ENCODE measurements at places on chromosomes 1 and 21. TPM values are rescaled to one million over a fixed set of nuclear protein-coding genes. Genes with fewer than 3 reads are reported as not detected.

GRCh38 chr1:220924331-220924970 lies 45.2 kb downstream of the HLX start:
- no peak for DNase-seq

DNA sequence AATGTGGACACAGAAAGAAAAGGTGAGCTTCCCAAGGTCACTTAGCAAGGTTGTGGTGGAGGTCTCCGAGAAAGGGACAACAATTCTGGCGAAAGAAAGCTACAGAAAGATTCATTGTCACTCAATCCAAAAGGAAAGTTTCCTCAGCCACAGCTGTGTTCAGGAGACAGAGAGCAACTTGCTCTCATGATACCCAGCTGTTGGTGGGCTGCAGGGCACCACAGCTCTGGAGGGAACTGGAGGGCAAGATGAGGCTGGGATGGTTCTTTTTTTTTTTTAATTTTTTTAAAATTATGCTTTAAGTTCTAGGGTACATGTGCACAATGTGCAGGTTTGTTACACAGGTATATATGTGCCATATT lies 50.7 kb upstream of the VTCN1 start:
- DNase-seq, result no peak

DNA sequence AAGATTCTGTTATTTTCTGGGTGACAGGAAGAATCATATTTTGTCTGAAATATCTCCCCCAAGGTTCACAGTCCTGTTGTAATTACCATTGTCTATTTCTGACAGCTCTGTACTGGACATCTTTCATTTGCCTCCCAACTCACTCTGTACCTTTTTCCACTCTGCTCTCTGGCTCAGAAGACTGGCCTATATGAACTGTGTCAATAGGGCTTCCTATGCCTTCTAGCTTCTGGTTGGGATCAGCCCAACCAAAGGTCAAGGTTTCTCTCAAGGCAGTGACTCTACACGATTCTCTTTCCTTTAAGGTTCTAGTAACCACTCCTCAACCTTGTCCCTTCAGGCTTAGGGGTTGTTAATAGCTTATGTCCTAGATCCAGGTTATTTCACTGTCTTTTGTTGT lies 17.5 kb downstream of the KLHL12 start:
- no peak for DNase-seq

- DNase-seq, result no peak
Observed at GRCh38 chr1:116161877-116162390, 50.7 kb downstream of the MAB21L3 start.

DNA sequence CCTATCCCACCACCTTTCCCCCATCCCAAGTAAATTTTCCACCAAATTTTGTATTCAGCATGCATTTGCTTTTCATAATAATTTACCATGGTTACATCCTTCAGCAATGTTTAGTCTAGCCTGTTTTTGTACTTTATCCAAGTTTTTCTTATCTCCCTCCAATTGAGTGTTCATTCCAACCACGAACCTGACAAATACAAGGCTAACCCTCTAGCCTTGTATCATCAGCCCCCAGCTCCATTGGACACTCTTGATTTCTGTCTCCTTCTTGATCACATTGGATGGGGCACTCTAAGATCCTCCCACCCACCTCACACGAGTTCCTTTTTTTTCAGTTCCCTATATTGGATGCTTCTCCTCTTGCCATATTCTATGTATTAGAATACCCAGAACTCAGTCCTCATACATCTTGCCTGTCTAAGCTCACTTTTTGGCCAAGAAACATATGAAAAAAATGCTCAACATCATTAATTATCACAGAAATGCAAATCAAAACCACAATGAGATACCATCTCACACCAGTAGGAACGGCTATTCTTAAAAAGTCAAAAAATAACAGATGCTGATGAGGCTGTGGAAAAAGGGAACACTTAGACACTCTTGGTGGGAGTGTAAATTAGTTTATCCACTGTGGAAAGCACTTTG lies 40.5 kb upstream of the SLC35F3 start:
- DNase-seq, result no peak

DNA sequence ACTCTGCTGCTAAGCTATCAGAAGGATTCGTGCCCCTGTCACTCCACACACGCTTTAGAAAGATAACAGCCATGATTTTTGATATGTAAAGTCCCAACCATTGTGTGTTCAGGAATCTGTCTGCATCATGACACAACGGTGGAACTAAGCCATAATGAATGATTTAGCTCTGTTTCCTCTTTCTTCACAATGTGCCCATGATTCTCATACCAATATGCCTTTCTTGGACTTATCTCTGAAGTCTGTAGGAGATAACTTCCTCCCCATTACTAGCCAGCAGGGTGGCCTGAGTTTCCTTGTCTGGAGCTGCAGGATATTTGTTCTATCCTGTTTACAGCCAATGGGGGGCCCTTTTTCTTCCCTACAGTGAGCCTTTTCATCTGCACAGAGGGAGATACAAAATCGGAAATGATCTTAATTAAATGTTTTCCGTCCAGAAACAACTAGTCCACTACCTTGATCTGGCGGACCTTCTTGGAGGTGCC lies 511.7 kb downstream of the USP25 start:
- no peak for DNase-seq

GRCh38 chr1:229897501-229897900 lies 169.5 kb upstream of the GALNT2 start:
- no peak for DNase-seq

DNA sequence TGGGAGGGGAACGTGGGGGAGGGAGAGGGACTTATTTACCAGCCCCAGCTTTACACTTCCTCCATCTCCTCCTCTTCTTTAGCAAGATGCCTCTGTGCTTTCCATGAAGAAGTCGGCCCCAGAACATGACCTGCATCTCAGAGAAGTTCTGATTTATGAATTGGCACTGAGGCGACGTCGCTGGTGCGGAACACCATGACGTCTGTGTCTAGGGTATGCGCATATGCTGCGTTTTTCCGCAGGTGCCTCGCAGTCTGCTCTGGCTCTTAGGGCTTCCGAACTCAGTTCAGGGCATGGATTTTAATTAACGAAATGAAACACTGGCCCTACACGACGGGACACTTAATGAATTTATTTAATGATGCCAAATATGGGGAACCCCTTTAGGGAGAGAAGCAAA lies 510.3 kb downstream of the SMYD3 start:
- no peak for DNase-seq

- no peak for DNase-seq
Observed at GRCh38 chr1:7671676-7672075, 99.4 kb upstream of the VAMP3 start.

DNA sequence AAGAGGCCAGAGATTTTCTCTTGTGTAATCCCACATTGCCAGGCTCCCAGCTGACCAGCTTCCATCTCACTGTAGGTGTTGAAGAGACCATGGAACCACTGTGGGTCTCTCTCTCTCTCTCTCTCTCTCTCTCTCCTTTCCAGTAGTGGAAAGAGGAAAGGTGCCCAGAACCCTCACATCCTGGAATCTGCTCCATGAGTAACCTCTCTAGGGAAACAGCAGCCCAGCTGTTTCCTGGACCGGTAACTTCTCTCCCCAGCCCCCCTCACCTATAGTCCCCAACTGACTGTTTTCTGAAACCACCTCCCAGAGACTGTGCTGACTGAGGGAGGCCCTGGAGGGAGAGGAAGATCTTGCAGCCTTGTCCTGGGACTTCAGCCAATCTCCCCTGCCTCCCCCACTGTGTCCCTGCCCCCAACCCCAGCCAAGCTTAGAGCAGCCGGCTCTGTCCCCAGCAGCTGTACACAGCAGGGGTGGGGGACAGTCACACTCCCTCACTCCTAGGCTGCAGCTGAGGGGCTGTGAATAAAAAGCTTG lies 20.6 kb upstream of the SLC45A3 start:
- DNase-seq, result no peak

DNA sequence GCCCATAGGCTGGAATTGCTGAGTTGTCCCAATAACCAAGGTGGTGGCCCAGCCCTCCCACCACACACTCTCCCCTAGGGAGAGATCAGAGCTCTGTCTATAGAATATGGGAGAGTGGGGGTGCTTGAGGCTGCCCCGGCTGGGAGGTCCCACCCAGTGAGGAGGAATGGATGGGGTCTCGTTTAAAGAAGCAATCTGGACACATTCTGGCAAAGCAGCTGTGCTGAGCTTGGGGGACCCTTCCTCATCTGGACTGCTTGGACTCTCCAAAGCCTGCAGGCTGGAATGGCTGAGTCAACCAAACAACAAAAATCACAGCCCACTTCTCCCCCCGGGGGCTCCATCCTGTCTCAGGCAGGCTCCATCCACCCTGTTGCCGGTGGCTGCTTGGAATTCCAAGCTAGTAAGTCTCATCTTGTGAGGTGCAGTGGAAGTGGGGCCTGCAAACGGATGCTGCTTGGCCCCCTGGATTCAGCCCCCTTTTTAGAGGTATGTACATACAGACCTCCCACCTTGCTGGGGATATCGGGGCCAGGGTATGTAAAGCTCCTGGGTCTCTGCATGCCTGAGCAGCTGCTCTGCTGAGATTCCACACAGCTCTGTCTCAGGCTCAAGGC lies 67.1 kb upstream of the FAM78B start:
- no peak for DNase-seq

- no peak for DNase-seq
Observed at GRCh38 chr1:101363891-101364318, 127.1 kb downstream of the S1PR1 start.

DNA sequence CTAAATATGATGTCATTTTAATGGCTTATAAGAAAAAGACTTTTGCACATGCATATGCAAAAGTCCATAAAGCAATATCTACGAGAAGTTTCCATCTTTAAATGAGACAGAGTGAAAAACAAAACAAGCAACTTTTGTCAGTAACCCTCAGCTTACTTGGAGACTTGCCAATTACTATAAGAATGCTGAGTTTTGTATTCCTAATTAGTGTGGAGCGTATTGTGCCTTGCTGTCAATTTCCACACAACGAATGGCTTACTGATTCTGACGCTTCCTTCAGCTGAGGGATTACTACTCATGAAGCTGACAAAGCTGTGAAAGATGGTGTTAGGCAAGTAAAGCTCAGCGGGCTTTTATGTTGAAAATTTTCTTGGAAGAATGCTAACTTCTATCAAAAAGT lies 440.4 kb upstream of the ADAMTS5 start:
- no peak for DNase-seq

- no peak for DNase-seq
Observed at GRCh38 chr1:39494671-39495410, 3.4 kb downstream of the BMP8A start.

GRCh38 chr1:116878804-116879477 lies 30.8 kb upstream of the PTGFRN start:
- no peak for DNase-seq

DNA sequence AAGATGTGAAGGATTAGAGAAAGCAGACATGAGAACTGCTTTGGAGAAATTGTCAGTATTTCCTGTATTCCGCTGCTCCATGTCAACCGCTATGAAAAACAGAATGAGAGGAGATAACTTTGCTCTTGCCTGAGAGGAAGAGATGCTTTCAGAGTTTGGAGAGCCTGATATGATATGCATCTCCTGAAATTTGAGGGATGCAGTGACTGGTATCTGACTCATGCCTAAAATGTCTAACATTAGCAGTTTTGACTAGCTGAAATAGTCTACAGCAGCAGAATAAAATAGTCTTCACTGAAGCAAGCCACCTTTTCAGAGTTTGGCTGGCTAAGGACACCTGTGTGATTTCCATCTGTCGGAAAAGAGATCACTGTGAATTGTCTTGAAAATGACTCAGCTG lies 165.8 kb upstream of the LRRC7 start:
- no peak for DNase-seq

DNA sequence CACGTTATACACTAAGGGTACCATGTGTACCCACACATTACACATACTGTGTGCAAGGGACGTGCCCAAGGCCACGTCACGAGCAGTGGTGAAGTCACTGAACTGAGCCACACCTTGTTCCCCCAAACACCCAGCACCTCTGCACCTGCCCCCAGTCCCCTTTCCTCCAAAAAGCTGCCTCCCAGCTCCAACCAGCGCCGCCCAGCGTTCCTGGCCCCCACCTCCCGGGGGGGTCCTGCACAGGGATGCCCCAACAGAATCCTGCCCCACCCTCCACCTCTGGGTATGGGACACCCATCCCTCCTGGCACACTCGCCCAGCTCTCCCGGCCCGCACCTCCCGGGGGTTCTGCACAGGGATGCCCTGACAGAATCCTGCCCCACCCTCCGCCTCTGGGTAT lies 54.1 kb downstream of the CHD5 start:
- DNase-seq, result no peak

DNA sequence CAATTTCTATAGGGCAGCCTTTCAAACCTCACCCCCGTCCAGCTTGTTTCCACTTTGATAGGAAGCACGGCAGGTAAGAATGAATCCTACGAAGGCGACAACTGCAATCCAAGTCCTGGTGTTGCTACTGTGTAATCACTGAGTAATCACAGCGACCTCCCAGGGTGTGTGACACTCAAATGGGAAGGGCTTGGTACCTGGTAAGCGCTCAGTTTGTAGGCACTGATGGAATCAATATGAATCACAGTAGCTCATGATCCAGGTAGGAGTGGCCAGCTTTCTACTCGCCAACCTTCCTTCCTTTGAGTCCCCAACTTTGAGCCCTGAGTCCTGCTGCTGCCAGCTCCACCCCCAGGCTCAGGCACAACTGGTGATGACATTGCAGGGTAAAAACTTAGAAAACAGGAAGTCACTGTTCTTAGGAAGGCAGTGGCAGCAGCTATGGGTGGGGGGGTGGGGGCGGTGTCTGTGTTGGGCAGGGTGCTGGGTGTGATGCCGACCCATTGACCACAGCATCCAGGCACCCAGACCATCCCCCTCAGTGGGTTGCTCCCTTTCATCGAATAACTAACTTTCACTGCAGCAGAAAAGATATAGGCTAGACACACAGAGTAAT lies 70.7 kb downstream of the CD247 start:
- DNase-seq, result no peak

- DNase-seq, result no peak
Observed at GRCh38 chr1:65267271-65267670, 42.1 kb upstream of the DNAJC6 start.

Gene TMED5
- polyA plus RNA-seq, result 104 TPM

Gene RNU1-1
- not detected for polyA plus RNA-seq

Gene RHBDL2
- polyA plus RNA-seq, result 1.1 TPM

Gene ARHGAP30
- polyA plus RNA-seq, result 2.0 TPM

Gene NEGR1
- polyA plus RNA-seq, result 4.3 TPM

Gene RAB42
- 2.6 TPM for polyA plus RNA-seq

Gene CD53
- 6.7 TPM for polyA plus RNA-seq

Gene FAM163A
- 0.71 TPM for polyA plus RNA-seq

Gene RGS13
- polyA plus RNA-seq, result not detected

Gene COL9A2
- polyA plus RNA-seq, result 20.0 TPM

Gene CR1L
- 0.96 TPM for polyA plus RNA-seq

Gene SPRR2A
- polyA plus RNA-seq, result not detected

All from right renal cortex interstitium (tissue), 3 donors.